ENCODE measurements at places on chromosomes 12 and 14.

GRCh38 chr12:45050751-45051571 lies at the start of gene DBX2:
DBX2 (minus strand) TSS chr12:45051099; CDS start chr12:45050927, 172 bp downstream.
- DNase-seq: no peak

- DNase-seq: no peak
Observed at GRCh38 chr12:54428050-54429013, 9.3 kb upstream of the ITGA5 start.

- peak; percentile 38 for DNase-seq
Observed at GRCh38 chr12:76890151-76891143, 11.6 kb upstream of the CSRP2 start.

GRCh38 chr14:87264272-87264785 lies 728.7 kb downstream of the GALC start:
- DNase-seq: no peak

DNA sequence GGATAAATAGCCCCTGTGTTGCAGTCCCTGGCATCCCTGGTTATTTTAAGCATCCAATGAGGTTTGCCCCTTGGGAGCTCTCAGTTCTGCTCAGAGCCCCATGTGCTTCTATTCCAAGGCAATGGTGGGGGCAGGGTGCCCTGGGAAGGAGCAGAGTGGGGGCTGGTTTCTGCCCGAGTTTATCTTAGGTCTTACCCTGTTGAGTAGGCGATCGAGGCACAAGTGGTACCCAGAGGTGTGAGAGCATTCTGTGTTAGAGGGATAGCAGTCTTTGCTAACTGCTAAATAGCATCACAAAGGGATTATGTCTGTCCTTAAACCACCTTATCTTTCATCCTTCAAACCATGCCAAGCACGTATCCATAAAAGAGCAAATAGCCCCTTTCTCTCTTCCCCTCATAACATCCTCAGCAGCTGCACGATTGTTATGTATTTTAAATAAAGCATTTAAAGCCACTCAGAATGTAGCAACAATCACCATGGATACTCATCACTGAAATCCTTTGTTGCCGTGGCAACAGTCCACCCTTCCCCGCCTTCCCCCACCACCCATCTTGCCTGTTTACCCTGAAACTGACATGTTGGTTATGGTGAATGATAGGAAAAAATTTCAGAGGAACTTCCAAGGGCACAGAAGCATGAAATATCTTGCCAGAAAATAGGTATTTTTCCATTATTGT lies 139.3 kb downstream of the PTPN11 start:
- no peak for DNase-seq

GRCh38 chr12:53502331-53502730 lies 1.2 kb downstream of the TARBP2 start:
- DNase-seq: no peak

- DNase-seq: no peak
Observed at GRCh38 chr12:107590413-107590812, 95.2 kb upstream of the PWP1 start.

GRCh38 chr14:65471038-65471878 lies 58.7 kb downstream of the FUT8 start:
- no peak for DNase-seq

DNA sequence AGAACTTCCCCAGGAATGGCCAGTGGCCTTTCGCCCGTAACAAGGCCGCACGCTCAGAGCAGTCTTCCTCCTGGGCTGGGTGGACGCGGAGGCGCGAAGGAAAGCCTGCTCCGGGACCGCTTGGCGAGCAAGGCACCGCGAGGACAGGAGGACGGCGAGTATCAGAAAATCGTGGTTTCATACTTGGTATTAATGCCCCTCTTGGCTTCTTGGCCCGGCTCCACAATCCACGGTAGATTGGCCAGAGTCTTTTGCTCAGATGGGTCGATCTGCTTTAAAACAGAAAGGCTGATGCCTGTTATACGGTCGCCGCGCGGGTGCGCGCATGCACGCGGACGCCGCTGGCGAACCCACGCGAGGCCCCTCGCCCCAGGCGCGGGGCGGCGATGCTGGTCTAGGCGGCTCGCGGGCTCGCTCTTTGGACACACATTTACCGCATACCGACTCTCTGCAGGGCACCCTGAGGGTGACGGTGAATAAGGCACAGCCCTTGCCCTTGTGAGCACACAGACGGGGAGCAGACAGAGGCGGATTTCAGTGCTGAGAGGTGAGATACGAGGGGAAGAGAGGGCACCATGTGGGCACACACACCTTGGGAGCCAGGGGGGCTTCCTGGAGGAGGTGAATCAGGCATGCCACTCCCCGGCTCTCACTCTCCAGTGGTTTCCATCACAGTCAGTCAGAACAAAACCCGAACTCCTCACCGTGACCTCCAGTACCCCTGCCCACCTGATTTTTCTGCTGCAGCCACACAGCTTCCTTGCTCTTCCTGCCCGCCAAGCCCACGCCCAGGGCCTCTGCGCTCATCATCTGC lies 100.7 kb downstream of the APAF1 start:
- no peak for DNase-seq

GRCh38 chr12:67765776-67766766 lies 117.5 kb downstream of the DYRK2 start:
- DNase-seq: peak; percentile 61

- DNase-seq: no peak
Observed at GRCh38 chr14:99246536-99247097, 25.4 kb downstream of the BCL11B start.

GRCh38 chr14:91146661-91147060 lies 32.8 kb downstream of the DGLUCY start:
- DNase-seq: no peak

DNA sequence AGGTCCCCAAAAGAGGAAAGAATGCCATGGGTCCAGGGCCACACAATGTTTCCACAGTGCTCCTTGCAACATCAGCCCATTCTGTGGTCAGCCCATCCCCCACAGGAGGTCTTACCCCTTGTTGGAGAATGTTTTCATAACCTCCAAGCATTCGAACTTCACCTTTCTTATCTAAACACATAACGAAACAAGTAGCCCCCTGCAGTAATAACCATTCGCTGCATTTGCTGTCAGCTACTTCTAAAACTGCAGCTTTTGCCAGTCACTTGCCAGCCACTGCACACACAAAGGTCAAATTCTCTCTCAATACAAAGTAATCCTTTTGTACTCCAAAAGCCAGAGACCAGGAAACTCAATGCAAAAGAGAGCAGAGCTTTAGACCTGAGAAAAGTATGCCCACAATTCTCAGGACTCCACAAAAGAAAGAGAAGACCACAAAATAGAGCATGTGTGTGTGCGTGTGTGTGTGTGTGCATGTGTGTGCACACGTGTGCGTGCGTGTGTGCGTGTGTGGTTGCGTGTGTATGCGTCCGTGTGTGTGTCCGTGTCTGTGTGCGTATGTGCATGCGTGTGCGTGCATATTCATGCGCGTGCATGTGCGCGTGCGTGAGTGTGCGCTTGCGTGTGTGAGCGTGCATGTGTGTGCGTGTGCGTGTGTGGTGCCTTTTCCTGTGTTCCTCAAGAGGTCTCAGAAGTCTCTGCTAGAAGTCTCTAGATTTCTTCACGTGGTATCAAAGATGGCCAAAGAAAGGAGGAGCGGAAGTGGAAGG lies 31.7 kb upstream of the NINJ2 start:
- DNase-seq: no peak

DNA sequence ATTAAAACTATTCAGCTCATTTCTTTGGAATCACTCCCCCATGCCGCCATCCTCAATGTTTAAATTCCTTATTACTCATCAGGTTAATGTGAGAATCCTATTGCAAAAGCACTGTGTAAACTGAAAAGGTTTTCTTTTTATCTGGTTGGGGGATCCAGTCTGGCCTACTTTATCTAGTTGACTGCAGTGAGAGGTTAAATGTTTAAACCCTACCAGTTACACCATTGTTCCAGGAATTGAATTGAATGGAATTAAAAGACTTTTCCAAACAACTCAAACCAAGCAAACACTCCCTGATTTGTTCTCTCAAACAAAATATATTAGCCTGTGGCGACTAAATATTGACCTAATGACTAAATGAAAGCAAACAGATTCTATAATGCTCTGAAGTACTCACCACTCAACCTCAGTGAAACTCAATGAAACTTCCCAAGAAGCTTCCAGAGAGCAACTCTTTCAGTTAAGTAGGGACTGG lies 100.5 kb downstream of the VEZT start:
- peak; percentile 28 for DNase-seq

DNA sequence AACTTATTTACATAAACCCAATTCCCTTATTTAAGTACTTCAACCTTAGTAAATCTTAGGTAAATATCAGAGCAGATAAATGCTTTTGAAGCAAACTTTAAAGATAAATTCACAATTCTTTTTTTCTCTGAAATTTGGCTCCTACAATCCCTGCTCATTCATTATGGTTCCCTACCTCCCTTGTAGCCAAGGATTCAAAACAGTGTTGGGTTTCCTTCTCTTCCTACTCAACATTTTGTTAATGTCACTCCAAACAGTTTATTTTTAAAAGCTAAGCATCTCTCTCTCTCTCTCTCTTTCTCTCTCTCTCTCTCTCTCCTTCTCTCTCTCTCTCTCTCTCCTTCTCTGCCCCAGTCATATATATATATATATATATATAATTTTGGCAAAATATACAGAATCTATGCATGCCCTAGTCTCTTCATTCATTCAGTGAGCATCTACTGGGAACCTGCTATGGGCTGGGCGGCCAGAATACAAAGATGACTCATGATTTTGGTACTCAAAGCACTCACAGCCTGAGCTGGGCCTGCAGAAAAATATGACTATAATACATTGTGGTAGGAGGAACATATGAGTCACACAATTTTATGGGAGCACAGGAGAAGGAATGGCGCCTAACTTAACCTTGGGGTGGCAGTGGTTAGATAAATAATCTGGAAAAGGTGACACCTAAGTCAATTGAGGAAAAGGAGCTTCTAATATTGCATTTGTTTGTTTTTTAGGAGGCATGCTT lies 123.7 kb upstream of the DHRS4 start:
- peak; percentile 96 for DNase-seq

DNA sequence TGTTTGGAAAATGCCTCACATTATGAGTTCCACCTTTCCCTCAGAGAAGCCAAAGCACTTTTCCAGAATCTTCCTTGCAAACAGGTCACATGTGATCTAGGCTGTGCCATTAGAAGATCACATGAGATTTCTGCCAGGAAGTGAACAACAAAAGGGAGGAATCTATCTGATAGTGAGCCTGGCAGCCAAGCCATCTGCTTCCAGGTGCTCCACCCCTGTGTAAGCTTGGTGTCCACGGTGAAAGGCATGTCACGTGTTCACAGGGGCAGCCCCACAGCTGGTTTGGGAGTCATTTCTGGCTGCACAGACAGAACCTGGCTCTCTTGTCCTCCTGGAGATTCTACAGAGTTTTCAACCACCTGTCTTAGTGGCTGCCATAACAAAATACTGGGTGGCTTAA lies 3.5 kb upstream of the KSR2 start:
- no peak for DNase-seq

GRCh38 chr14:21510735-21511657 lies at the start of gene METTL3:
METTL3 (minus strand) TSS chr14:21511340; CDS start chr14:21511223, 117 bp downstream.
- peak; percentile 99 for DNase-seq

GRCh38 chr12:95623554-95624170 lies 72.4 kb upstream of the USP44 start:
- DNase-seq: peak; percentile 69

DNA sequence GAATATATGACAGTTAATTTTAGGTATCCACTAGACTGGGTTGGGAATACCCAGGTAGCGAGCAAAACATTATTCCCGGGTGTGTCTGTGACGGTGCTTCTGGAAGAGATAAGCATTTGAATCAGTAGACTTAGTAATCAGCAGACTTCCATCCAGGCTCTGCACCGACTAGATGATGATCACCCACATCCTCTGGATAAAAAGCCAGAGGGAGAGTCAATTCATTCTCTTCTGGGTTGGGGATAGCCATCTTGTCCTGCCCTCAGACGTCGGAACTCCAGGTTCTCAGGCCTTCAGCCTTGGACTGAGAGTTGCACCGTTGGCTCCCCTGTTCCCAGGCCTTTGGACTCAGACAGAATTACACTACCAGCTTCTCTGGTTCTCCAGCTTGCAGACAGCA lies 168.0 kb downstream of the PHLDA1 start:
- DNase-seq: peak; percentile 79

- DNase-seq: no peak
Observed at GRCh38 chr14:99401621-99402284, 78.9 kb downstream of the SETD3 start.

DNA sequence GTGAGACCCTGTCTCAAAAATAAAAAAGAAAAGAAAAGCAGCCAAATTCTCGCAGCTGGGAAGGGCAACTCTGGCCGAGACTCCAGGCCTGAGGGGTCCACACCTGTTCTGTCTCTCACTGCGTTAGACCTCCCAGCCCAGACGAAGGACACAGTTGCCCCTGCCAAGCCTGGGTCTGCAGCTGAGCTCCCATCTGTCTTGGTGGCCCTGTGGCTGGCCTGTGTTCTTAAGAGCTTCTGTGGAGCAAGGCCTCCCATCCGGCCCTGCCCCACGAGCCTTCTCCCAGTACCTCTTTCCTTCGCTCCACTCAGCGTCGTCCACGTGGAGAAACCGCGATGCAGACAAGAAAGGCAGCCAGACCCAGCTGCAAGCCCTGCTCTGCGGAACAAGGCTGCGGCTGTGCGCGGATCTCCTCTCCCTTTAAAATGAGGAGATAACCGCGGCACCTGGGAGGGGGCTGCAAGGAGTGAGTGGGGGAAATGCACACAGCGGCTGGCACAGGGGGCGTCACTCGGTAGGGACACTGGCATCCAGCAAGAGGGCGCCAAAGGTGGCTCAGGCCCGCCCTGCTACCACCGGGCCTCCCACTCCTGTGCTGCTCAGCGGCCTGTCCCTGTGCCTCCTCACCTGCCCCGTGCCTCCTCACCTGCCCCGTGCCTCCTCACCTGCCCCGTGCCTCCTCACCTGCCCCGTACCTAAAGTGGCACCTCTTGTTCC lies 42.4 kb downstream of the LRRC74A start:
- DNase-seq: no peak

DNA sequence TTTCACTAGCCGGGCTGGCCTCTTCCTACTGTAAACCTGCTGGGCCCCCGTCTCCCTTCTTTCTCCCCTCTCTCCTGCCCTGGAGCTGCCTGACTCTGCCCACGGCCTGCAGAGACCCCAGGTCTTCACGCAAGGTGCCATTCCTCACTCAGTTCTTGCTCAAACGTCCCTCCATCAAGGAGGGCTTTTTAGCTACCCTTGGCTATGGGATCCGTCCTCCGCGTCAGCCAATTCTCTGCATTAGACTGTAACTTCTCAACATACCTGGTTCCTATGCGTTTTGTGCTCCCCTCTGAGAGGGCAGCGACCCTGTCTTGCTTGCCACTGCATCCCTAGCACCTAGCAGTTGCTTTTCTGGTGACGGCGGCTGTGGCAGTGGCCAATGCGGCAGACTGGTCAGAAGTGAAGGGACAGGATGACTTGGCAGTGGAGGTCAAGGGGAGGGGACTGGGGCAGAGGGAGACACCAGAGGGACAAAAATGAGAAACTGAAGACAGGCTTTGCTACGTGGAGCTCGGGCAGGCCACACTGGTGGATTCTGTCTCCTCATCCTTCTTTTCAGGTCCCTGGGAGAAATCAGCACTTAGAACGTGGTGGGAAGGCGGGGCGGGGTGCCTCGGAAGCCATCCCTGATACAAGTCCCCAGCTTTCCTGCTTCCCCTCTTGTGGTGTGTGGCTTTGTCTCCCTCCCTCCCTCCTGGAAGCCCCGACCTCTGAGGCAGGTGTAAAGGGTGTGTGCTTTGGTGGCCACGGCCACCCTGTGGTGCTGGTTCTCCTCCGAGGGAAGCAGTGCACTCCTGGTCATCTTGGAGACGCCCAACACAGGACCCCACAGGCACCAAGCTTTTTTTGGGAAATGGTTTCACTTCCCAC lies 1.8 kb downstream of the B3GNT4 start:
- no peak for DNase-seq

- no peak for DNase-seq
Observed at GRCh38 chr12:6313326-6313940, 3.0 kb downstream of the PLEKHG6 start.
